ENCODE measurements at places on chromosomes 2 and 18. TPM values are rescaled to one million over a fixed set of nuclear protein-coding genes. Genes with fewer than 3 reads are reported as not detected.

- H3K27me3 ChIP-seq, result no peaks in the 10 kb centered on the region
- no peak overlapping the region for H3K27ac ChIP-seq
- no peaks in the 10 kb centered on the region for H3K36me3 ChIP-seq
- no peak overlapping the region for H3K4me3 ChIP-seq
These were observed 347.0 kb upstream of the CDH2 start for GRCh38 chr18:28523758-28524475.

DPP10 gene
- not detected for total RNA-seq

UGT1A4 gene
- not detected for total RNA-seq

GRCh38 chr2:184402381-184402780 lies 195.9 kb upstream of the ZNF804A start:
- H3K27ac ChIP-seq, result no peak overlapping the region
- no peaks in the 10 kb centered on the region for H3K27me3 ChIP-seq
- DNase-seq, result no peak
- H3K36me3 ChIP-seq, result no peaks in the 10 kb centered on the region

GRCh38 chr2:68172990-68173700 lies 15.5 kb downstream of the PNO1 start:
- H3K4me1 ChIP-seq, result no peaks in the 10 kb centered on the region
- DNase-seq, result no peak
- H3K36me3 ChIP-seq, result peaks cover 12% of the 10 kb centered on the region
- no peak overlapping the region for H3K4me3 ChIP-seq
- no peak overlapping the region for H3K27ac ChIP-seq

UBE2E3 gene
- 106 TPM for total RNA-seq

DNA sequence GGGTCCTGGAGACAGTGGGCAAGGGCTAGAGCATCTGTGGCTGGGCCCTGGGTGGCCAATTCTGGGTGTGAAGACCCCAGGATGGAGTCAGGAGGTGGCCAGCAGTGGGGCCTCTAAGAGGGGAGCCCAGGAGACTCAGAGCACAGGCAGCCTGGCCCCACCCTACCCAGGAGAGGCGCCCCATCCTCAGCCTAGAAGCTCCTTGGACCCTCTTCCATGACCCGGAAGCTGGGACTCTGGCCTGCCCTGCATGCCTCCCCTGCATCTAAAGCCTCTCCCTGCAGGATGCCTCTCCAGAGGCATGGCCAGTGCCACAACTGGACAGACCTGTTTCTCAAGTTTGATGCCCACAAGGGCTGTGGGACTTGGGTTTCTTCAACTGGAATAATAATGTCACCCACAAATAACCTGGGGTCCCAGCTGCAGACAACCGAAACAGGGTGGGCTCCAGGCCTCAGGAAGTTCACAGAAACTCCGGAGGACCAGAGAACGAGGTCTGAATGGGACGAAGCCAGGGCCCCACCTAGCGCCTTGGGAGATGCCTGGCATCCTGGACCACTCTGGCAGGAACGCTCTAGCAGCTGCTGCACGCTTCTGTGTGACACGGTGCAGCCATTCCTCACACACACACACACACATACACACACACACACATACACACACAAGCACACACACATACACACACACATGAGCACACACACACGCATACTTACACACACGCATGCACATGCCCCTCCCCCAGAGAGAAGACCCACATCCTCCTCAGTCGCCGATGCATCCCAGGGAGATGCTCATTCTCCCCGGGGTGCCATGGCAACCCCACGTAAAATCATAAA lies 16.4 kb downstream of the KCNIP3 start:
- no peak overlapping the region for H3K27ac ChIP-seq
- DNase-seq, result no peak
- peaks cover 2% of the 10 kb centered on the region for H3K27me3 ChIP-seq
- H3K4me1 ChIP-seq, result peaks cover 9% of the 10 kb centered on the region
- H3K4me3 ChIP-seq, result no peak overlapping the region
- no peaks in the 10 kb centered on the region for H3K36me3 ChIP-seq

DNA sequence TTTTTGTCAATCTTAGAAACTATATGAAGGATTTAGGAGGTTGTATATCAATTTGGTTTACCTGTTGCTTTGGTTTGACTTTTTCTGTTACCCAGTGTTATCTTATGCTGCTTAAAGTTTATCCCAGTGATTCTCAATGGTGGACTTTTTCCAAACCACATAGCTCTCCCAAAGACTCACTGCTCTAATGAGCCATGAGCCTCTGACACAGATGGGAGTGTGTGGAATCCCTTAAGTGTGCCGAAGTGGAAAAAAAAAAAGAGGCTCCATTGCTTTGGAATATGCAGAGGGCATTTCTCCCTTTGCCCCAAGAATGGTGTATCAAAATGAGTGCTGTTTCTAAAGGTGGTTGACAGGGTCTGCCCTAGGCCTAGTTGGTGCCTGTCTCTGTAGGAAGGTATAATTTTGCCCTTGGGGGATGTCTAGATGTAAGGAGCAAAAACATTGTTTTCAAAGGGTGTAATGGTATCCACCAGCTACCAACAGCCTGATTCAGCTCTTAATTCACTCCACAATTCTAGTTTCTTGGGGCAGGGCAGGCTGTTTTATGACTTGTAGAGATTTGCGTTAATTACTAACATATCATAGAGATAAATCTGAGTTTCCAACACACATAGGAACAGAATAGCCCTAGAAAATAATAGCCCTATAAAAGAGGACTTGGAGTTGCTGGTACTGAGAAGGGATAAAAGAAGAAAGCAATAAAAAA lies 64.3 kb upstream of the CYP26B1 start:
- H3K27me3 ChIP-seq, result no peaks in the 10 kb centered on the region
- no peaks in the 10 kb centered on the region for H3K36me3 ChIP-seq
- peak; percentile 75 for DNase-seq
- H3K4me1 ChIP-seq, result peaks cover 7% of the 10 kb centered on the region

GRCh38 chr18:74342416-74343043 lies 26.9 kb downstream of the C18orf63 start:
- no peaks in the 10 kb centered on the region for H3K4me1 ChIP-seq
- peaks cover 2% of the 10 kb centered on the region for H3K27me3 ChIP-seq
- DNase-seq, result peak; percentile 77
- H3K27ac ChIP-seq, result no peak overlapping the region
- H3K36me3 ChIP-seq, result no peaks in the 10 kb centered on the region

- peak overlapping the region; percentile 1 for H3K27ac ChIP-seq
- H3K4me3 ChIP-seq, result peak overlapping the region; percentile 47
- peaks cover 20% of the 10 kb centered on the region for H3K27me3 ChIP-seq
- peaks cover 4% of the 10 kb centered on the region for H3K4me1 ChIP-seq
- DNase-seq, result no peak
- no peaks in the 10 kb centered on the region for H3K36me3 ChIP-seq
These were observed 714 bp downstream of the ASXL3 start for GRCh38 chr18:33578518-33579348.

UBXN4 gene
- total RNA-seq, result 49.1 TPM

DNA sequence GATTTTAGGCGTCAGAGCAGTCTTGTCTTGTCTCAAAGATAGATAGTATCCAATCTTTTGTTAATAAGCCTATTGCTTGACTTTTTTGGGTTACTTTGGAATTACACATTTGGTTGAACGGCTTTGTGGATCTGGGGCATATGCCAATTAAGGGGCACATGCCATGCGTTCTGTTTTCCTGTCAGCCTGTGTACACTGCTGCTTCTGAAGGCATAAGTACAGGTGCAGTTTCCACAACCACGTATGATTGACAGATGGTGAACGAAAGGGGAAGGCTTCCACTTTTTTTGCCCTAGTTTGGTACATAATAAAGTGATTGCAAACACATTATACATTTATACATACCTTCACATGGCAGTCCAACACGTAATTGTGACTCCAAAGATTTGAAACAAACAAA lies 102.3 kb downstream of the RAPH1 start:
- H3K36me3 ChIP-seq, result peaks cover 7% of the 10 kb centered on the region
- H3K27ac ChIP-seq, result no peak overlapping the region
- DNase-seq, result no peak
- H3K4me1 ChIP-seq, result no peaks in the 10 kb centered on the region
- no peak overlapping the region for H3K4me3 ChIP-seq

- DNase-seq, result no peak
- H3K4me3 ChIP-seq, result no peak overlapping the region
- H3K4me1 ChIP-seq, result no peaks in the 10 kb centered on the region
- no peaks in the 10 kb centered on the region for H3K27me3 ChIP-seq
- H3K36me3 ChIP-seq, result no peaks in the 10 kb centered on the region
These were observed 212.2 kb downstream of the CAMKMT start for GRCh38 chr2:44573996-44574395.

STPG4 gene
- 0.28 TPM for total RNA-seq

DNA sequence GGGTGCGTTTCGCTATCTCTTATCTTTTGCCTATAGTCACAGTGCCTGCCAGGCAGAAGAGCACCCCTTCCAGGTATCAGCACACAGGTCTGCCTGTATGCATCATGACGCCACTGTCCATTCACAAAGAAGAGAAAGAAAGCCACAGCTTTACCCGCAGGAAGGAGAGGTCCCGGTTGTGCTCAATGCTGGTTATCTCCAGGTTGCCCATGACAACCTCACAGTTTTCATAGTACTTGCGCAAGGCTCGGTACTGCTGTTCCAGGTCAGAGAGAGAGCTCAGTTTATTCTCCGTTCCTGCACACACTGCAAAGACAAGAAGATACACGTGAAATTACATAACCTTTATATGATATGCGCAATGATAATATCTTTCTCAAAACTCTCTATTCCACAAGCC lies 414.0 kb downstream of the ERBB4 start:
- no peaks in the 10 kb centered on the region for H3K36me3 ChIP-seq
- H3K27ac ChIP-seq, result no peak overlapping the region
- no peak overlapping the region for H3K4me3 ChIP-seq
- no peaks in the 10 kb centered on the region for H3K27me3 ChIP-seq
- DNase-seq, result peak; percentile 29

OLA1 gene
- 118 TPM for total RNA-seq

DNA sequence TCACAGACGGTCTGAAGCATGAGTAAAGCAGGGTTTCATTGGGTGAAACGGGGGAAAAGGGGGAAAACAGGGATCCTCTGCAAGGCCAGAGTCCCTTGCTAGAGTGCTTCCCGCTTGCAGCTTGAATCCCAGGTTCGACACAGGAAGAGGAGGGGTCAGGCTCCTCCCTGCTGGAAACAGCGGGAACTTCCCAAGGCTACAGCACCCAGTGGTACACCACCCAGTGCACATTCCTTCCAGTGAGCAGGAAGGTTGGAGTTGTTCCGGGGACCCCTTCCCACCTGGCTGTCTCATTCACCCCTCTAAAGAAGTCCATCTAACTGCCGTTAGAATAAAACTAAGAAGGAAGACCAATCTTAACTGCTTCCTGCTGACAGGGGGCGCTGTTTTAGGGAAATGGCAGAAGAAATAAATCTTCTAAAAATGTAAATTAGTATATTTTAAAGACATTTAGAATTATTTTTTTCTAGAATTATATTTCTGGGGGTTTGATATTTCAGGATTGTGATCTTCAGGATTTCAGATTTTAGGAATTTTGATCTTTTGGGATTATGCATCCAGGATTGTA lies 230.9 kb downstream of the RBM43 start:
- no peak overlapping the region for H3K4me3 ChIP-seq
- no peaks in the 10 kb centered on the region for H3K27me3 ChIP-seq
- no peak for DNase-seq
- no peaks in the 10 kb centered on the region for H3K36me3 ChIP-seq

NFATC1 gene
- total RNA-seq, result 0.36 TPM

- H3K27ac ChIP-seq, result no peak overlapping the region
- no peaks in the 10 kb centered on the region for H3K36me3 ChIP-seq
- DNase-seq, result no peak
- H3K4me1 ChIP-seq, result 0 out of 2 replicates have a peak, but pooled peaks cover 2% of the 10 kb centered on the region
- peaks cover 11% of the 10 kb centered on the region for H3K27me3 ChIP-seq
These were observed 4.7 kb upstream of the OSBPL1A start for GRCh38 chr18:24402209-24402785.

ATOH8 gene
- 7.9 TPM for total RNA-seq

- H3K4me3 ChIP-seq, result no peak overlapping the region
- H3K27me3 ChIP-seq, result no peaks in the 10 kb centered on the region
- no peaks in the 10 kb centered on the region for H3K36me3 ChIP-seq
- DNase-seq, result no peak
- no peak overlapping the region for H3K27ac ChIP-seq
These were observed 492.8 kb upstream of the FSIP2 start for GRCh38 chr2:185245806-185246205.

- H3K4me3 ChIP-seq, result no peak overlapping the region
- peaks cover 20% of the 10 kb centered on the region for H3K4me1 ChIP-seq
- no peak overlapping the region for H3K27ac ChIP-seq
- no peaks in the 10 kb centered on the region for H3K36me3 ChIP-seq
- no peaks in the 10 kb centered on the region for H3K27me3 ChIP-seq
- DNase-seq, result no peak
These were observed 3.3 kb upstream of the MOCOS start for GRCh38 chr18:36183987-36184386.

MDH1 gene
- 248 TPM for total RNA-seq

PROM2 gene
- not detected for total RNA-seq

PLA2R1 gene
- 0.28 TPM for total RNA-seq

CDKL4 gene
- not detected for total RNA-seq

- H3K27ac ChIP-seq, result peak overlapping the region; percentile 96
- peaks cover 29% of the 10 kb centered on the region for H3K4me1 ChIP-seq
- peak; percentile 91 for DNase-seq
- no peak overlapping the region for H3K4me3 ChIP-seq
- H3K27me3 ChIP-seq, result no peaks in the 10 kb centered on the region
These were observed 19.3 kb downstream of the SPEG start for GRCh38 chr2:219453671-219454590.

GRCh38 chr18:71485611-71486010 lies 1058.5 kb downstream of the CBLN2 start:
- DNase-seq, result no peak
- no peaks in the 10 kb centered on the region for H3K27me3 ChIP-seq
- no peak overlapping the region for H3K27ac ChIP-seq
- H3K4me3 ChIP-seq, result no peak overlapping the region

- DNase-seq, result no peak
- H3K36me3 ChIP-seq, result 0 out of 2 replicates have a peak, but pooled peaks cover 2% of the 10 kb centered on the region
- H3K27ac ChIP-seq, result no peak overlapping the region
- H3K4me3 ChIP-seq, result no peak overlapping the region
These were observed 7.4 kb upstream of the MTERF4 start for GRCh38 chr2:241109210-241110088.

DNA sequence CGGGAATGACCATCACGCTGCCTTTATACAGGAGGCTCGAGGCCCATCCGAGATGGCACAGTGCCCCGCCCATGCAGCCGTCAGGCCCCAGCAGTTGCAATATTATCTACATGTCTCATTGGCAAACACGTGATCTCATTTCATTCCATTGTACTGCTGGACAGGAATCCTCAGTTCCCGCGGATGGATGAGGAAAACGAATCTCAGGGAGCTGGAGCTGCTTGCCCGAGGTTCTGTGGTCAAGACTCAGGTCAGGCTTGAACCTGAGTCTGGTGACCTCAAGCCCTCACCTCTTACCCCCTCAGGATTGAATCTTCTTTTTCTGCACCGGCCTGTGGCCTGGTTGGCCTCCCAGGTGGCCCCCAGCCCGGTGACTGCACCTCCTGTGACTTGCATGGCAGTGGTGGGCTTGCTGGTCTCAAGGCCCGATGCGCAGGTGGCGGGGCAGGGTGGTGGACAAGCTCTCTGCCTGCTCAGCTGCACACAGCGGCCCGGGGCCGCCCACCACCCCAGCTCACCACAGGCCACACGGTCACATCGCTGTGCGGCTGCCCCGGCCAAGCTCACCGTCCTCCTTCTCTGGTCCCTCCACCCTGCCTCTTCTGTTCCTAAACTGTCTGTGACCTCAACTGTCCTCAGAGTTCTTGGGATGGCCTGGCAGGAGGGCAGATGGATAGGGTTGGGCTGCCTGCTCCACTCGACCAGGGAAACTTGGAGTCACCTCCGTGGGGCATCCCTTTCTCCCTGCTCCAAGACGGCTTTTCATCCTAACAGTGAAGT lies 52.0 kb upstream of the HS6ST1 start:
- no peaks in the 10 kb centered on the region for H3K36me3 ChIP-seq
- H3K4me3 ChIP-seq, result no peak overlapping the region
- H3K27me3 ChIP-seq, result no peaks in the 10 kb centered on the region
- peak; percentile 32 for DNase-seq
- H3K4me1 ChIP-seq, result peaks cover 23% of the 10 kb centered on the region

- DNase-seq, result no peak
- H3K4me1 ChIP-seq, result peaks cover 10% of the 10 kb centered on the region
- no peak overlapping the region for H3K27ac ChIP-seq
- no peaks in the 10 kb centered on the region for H3K27me3 ChIP-seq
These were observed 106.5 kb upstream of the HS6ST1 start for GRCh38 chr2:128425216-128425615.

All from IMR-90 (cell line).